ENCODE measurements at places on chromosomes 5 and 9.

- no peak for DNase-seq
Observed at GRCh38 chr5:79318935-79319614, 83.1 kb downstream of the JMY start.

- DNase-seq: no peak
Observed at GRCh38 chr9:134314950-134315715, 11.1 kb upstream of the RXRA start.

GRCh38 chr9:22005021-22005701 lies 3.9 kb downstream of the CDKN2B start:
- no peak for DNase-seq

DNA sequence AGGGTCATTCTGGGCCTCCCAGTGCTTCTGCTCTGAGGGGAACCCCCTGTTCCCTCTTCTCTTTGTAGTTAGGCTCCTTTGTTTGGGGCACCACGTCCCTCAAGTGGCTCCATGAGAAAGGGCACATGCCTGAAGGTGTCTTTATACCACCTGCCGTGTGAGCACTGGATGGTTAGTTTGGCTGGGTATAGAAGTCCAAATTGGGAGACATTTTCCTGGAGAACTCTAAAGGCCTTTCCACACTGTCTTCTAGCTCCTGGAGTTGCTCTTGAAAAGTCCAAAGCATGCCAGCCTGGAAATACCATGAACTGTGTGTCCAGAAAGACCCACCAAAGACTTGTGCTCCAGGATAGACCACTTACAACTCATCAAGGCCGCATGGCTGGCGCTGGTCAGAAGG lies 11.1 kb upstream of the CCDC187 start:
- DNase-seq: no peak

- no peak for DNase-seq
Observed at GRCh38 chr9:136808806-136809158, 1.0 kb downstream of the RABL6 start.

- DNase-seq: no peak
Observed at GRCh38 chr5:173513521-173513991, 102.9 kb downstream of the BOD1 start.

GRCh38 chr9:101893661-101894646 lies 155.5 kb upstream of the GRIN3A start:
- DNase-seq: no peak

Data from stimulated activated CD4-positive, alpha-beta T cell treated with anti-CD3 and anti-CD28 coated beads, TNF-alpha, amount 100 ng/mL, for 48 hours (primary cell).